ENCODE measurements at places on chromosomes 5 and 9. TPM values are rescaled to one million over a fixed set of nuclear protein-coding genes. Genes with fewer than 3 reads are reported as not detected.

Gene THBS4
- 5.2 TPM for polyA plus RNA-seq

Gene C5orf58
- not detected for polyA plus RNA-seq

Gene PCDHAC1
- polyA plus RNA-seq, result 11.6 TPM

Gene DOCK8
- polyA plus RNA-seq, result not detected

Gene KCNN2
- 38.7 TPM for polyA plus RNA-seq

Gene ASS1
- polyA plus RNA-seq, result 18.5 TPM

Gene ENHO
- 6.1 TPM for polyA plus RNA-seq

Gene DAP
- polyA plus RNA-seq, result 10.1 TPM

Gene C9
- polyA plus RNA-seq, result 0.08 TPM

Data from Purkinje cell (primary cell).